ENCODE measurements at places on chromosomes 3 and 15. TPM values are rescaled to one million over a fixed set of nuclear protein-coding genes. Genes with fewer than 3 reads are reported as not detected.

- H3K4me3 ChIP-seq: no peak overlapping the region
- DNase-seq: peak; percentile 33
- peak overlapping the region; percentile 60 for H3K27ac ChIP-seq
- H3K4me1 ChIP-seq: peaks cover 8% of the 10 kb centered on the region
Observed at GRCh38 chr3:23094890-23095462, 108.2 kb upstream of the UBE2E2 start.

The GOLGB1 gene
- 42.4 TPM for total RNA-seq

- DNase-seq: peak; percentile 61
- peak overlapping the region; percentile 55 for H3K4me3 ChIP-seq
- no peaks in the 10 kb centered on the region for H3K27me3 ChIP-seq
Observed at GRCh38 chr3:172317984-172318383, 130.3 kb downstream of the GHSR start.

- no peaks in the 10 kb centered on the region for H3K36me3 ChIP-seq
- no peak overlapping the region for H3K27ac ChIP-seq
- no peaks in the 10 kb centered on the region for H3K4me1 ChIP-seq
- H3K4me3 ChIP-seq: no peak overlapping the region
- peaks cover 65% of the 10 kb centered on the region for H3K27me3 ChIP-seq
Observed at GRCh38 chr3:134751831-134752230, 43.2 kb upstream of the EPHB1 start.

DNA sequence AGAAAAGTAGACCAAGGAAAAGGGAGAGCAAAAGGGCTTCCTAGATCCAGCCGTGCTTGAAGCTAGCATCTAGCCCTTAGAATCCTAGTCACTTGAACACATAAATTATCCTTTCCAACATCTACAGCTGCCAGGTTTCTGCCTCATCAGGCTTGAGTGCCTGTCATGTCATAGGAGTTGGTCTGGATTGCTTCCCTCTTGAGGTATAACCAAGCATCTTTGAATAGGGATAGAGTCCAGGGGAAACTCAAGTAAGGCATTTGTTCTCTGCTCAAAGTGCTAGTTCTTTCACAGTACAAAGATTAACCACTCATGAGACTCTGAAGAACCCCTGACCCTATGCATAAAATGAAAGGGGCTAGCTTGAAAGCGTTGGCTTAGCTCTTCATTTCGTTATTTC lies 72.3 kb downstream of the SLCO3A1 start:
- no peak for DNase-seq
- no peak overlapping the region for H3K27ac ChIP-seq
- H3K27me3 ChIP-seq: no peaks in the 10 kb centered on the region
- no peak overlapping the region for H3K4me3 ChIP-seq

DNA sequence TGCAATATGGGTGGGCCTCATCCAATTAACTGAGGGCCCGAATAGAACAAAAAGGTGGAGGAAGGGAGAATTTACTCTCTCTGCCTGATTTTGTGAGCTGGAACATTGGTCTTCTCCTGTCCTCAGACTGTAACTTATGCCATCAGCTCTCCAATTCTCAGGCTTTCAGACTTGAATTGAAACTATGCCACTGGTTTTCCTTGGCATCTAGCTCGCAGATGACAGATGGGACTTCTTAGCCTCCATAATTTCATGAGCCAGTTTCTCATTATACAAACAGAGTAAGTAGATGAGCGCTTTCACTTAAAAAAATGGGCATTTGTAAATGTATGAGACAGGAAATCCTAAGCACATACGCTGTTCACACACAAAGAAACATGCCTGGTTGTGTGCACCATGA lies 8.7 kb upstream of the PTX3 start:
- no peak overlapping the region for H3K4me3 ChIP-seq
- DNase-seq: no peak
- no peaks in the 10 kb centered on the region for H3K36me3 ChIP-seq
- H3K27me3 ChIP-seq: no peaks in the 10 kb centered on the region
- H3K27ac ChIP-seq: no peak overlapping the region
